ENCODE measurements at places on chromosomes 5 and 9.

DNA sequence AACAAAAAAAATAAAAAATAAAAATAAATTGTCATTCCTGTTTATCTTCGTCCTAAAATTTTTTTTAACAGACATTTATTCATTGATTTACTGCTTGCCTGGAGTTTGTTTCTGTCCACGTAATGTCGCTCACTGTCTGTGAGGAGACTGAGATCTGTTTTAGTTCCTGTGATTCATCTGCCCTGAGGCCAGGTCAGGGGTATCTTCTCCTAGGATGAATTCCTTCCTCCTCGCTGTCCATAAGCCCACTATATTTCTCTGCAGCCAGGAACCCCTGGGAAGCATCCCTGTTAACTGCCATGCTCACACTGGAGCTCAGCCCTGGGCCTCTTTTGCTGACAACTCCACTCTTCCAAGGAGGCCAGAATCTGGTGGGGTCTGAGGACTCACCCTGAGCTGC is 682.0 kb downstream of the MTRR start:
- no peak for DNase-seq

DNA sequence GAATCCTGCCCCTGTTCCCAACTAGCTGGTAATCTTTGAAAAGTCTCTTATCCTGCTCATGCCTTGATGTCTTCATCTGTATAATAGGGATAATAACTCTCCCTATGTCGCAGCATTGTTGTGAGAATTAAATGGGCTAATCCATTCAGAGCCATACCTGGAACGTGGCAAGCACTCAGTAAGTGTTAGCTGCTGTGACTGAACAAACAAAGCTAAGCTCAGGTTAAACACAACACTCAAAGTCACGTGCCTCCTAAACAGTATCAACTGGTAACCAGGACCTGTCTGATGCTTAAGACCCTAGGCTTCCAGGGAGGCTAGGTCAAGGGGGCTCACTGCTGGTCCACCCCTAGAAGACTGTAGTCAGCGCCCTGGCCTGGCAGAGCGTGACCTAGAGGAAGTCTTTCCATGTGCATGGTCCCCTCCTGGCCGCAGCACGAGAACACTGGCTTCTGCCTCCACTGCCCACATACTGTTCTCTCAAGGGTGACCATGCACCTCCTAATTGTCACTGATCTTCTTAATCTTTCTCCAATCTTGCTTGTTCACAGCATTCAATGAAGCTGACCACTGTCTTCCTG is 211.1 kb downstream of the TTLL11 start:
- no peak for DNase-seq

GRCh38 chr5:115417076-115417475 is 120.6 kb upstream of the CCDC112 start:
- no peak for DNase-seq

- no peak for DNase-seq
Observed at GRCh38 chr5:9547122-9547947, 1.5 kb upstream of the SEMA5A start.

- DNase-seq, result no peak
Observed at GRCh38 chr5:142844866-142845265, 74.7 kb downstream of the ARHGAP26 start.

DNA sequence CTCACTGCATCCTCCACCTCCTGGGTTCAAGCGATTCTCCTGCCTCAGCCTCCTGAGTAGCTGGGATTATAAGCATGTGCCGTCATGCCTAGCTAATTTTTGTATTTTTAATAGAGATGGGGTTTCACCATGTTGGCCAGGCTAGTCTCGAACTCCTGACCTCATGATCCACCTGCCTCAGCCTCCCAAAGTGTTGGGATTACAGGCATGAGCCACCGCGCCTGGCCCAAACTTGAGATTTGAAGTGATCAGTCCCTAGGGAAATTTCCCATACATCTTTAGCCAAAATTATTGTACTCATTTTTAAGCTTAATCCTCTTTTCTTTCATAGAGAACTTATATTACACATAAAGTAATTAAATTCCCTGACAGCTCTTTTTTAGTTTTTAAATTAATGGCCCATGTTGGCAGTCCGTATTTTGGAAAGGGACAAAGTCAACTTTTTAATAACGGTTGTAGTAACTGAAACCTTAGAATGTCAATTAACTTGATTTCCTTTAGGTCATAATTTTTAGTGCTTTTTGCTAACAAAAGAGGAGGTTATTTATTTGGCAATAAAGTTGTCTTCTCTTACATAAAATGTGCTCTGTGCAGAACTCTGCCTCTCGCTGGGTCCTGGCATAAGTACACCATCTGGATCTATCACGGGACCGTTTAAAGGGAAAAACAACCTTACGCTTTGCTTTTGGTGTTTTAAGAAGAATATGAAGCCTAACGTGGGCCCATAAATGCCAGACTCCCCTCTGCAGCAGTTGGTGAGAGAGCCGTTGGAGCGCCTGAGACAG is 142.3 kb upstream of the OTULINL start:
- no peak for DNase-seq

DNA sequence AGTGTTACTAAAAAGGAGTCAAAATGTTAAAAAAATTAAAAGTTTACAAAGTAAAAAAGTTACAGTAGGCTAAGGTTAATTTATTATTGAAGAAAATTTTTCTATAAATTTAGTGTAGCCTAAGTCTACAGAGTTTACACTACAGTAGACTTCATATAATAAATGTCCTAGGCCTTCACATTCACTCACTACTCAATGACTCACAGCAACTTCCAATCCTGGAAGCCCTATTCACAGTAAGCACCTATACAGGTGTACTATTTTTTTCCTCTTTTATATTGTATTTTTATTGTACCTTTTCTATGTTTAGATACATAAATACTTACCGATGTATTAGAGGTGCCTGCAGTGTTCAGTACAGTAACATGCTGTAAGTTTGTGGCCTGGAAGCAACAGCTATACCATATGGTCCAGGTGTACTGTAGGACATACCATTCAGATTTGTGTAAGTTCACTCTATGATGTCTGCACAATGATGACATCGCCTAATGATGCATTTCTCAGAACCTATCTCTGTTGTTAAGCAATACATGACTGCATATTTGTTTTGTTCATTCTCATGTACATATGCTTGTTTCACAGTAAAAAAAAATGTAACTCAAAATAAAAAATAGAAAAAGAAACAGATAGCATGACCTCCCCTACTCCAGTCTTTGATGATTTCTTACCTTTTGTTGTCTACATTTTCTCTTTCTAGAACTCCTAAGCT is 64.7 kb downstream of the NR3C1 start:
- DNase-seq, result no peak

GRCh38 chr5:152116934-152117333 is 192.3 kb upstream of the GLRA1 start:
- no peak for DNase-seq

DNA sequence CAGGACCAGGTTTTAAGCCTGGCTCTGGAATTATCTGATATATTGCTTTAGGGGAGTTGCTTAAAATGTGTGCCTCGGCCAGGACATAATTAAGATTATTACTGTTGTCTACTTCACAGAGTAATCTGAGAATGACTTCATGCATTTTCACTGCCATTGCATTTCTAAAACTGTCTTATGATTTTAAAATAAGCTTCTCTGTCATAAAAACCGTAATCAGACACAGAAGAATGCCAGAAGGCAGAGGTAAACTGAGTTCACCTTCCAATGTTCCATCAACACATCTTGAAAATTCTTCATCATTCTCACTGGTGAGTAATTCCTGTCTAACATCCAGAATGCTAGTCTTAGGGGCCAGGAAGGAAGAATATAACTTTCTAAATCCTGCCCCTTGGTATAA is 47.1 kb downstream of the ISOC1 start:
- no peak for DNase-seq

DNA sequence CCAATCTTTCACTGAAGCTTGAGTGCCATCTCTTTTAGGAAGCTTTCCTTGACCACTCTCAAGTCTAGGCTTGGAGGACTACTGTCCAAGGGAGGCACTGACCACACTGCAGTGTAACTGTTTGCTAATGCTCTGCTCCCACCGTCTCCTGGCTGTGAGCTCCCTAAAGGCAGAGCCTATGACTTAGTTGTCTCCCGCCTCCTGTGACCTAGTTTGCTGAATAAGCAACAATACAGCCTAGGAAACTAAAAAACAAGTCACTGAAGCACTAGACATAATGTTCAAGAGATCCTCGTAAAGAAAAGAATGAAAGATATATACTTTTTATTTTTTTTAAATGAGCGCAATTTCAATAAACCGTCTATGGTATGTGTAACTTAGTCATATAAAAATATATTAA is 31.4 kb downstream of the LIX1 start:
- no peak for DNase-seq

GRCh38 chr5:81778642-81779041 is 27.7 kb upstream of the SSBP2 start:
- DNase-seq, result no peak
